Heart right ventricle (tissue), 16 donors: ENCODE measurements at places on chromosomes 13 and 19.
A peak's percentile ranks its signal among the peaks of the same experiment; 100 is the strongest.

DNA sequence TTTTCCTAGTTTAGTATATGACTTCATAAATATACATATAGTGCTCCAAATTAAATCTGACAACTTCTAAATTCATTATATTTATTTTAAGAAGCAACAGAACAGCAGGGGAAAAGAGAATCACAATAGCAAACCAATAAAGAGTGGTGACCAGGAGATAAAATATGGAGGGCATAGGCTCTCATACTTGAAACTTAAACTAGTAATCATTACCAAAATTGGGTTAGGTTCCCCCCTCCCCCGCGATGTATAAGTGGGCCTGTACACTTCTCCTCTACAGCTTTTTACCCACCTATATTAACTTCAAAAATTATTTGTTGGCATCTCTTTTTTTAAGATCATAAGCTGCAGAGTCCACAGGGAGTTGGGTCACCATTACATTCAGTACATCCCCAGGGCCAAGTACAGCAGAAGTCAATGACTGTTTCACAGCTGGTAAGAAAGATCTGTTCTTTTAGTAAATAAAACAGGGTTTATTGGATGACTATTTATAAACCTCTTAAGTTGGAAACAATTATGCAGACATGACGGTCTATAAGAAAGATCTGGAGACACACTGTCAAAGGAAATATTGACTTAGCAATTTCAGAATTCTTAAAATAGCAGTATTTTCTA, 29.4 kb downstream of the KLF12 start:
- no peak for DNase-seq

DNA sequence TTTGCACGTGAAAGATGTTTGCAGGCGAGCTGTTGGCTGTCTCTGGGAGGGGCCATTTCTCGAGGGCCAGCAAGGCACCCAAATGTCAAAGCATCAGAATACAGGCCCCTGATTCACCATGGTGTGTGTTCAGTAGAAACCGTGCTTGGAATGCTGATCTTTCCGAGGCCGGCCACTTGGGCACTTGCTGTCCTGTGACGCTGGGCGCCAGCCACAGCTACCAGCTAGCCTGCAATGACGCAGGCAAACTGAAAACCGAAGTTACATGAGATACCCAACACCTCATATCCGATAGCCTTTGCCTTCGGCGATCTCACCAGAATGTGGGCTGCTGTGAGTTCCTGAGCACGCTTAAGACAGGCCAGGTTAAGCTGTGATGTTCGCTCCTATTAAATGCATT, 12.0 kb downstream of the THOP1 start:
- DNase-seq, result peak; percentile 58

- no peak for DNase-seq
Observed at GRCh38 chr19:29540114-29540513, 14.3 kb downstream of the VSTM2B start.

DNA sequence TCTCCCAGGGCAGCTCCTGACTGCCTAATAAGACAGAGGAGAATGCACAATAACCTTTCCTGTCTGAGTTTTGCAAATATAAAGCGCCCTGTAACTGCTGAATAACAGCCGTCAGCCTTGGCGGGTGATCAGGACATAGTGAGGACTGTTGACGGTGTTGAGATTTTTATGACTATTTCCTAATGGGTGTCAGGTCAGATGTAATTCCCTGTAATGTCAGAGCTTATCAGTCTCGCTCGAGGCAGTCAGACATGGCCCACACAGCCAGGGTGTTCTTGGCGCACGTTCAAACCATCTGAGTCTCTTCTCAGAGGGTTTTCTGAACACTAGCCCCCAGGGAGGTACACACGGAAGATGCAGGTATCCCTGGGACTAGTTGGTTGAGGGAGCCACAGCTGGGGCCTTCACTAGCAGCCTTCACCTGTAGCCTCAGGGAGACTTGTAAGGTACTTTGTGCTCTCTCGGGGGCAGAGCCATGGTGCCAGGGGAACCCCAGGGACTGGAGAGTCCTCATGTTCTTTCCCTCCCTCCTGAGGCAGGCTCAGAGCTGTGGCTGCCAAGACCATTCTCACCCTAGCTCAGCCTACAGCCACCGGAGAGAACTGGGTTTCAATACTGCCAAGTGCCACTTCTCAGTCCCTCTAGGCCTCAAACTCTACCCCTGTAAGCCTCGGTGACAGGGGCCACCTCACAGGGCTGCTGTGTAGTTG, 213.1 kb downstream of the UQCRFS1 start:
- no peak for DNase-seq

- no peak for DNase-seq
Observed at GRCh38 chr13:59468396-59468795, 695.3 kb downstream of the DIAPH3 start.

GRCh38 chr19:13881692-13882418, 4.9 kb downstream of the NANOS3 start:
- DNase-seq, result no peak

- DNase-seq, result no peak
Observed at GRCh38 chr13:29980339-29980738, 129.9 kb upstream of the UBL3 start.

DNA sequence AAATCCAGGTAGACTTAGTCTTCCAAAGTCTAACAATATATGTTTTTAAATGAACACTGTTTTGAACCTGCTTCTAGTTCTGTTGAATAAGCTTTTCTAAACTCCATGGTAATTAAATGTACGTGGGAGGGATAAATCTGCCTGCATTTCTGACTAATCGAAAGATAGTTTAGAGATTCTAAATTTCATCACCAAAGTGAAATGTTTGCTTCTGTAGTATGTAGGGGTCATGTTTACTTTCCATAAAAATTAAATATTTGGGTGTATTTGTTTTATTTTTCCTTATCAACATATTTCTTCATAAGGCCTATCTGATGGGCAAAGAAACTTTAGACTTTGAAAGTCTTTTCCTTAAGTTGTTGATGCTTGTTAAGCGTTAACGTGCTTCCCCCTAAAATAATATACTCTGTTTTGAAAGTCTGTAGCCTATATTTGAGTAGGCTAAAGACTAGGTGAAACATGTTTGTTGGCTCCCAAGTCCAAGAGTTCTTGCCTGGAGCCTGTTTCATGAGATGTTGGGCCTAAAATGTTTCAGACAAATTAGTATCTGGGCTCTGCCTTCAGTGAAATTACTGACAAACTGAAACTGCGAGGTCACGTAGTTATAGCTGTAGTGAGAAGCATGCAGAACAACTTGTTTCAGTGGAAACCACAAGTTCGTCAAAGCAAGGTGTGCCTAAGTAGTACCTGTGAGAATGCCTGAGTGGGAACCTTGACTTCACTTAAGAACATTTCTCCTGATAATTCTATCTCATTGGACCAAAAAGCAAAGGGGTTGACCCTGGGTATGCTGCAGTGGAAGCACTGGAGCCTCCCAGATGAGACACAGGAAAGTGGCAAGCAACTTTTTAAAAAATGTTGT, 126.2 kb downstream of the LMO7 start:
- no peak for DNase-seq

GRCh38 chr13:71056581-71056980, 810.4 kb downstream of the DACH1 start:
- DNase-seq, result no peak

DNA sequence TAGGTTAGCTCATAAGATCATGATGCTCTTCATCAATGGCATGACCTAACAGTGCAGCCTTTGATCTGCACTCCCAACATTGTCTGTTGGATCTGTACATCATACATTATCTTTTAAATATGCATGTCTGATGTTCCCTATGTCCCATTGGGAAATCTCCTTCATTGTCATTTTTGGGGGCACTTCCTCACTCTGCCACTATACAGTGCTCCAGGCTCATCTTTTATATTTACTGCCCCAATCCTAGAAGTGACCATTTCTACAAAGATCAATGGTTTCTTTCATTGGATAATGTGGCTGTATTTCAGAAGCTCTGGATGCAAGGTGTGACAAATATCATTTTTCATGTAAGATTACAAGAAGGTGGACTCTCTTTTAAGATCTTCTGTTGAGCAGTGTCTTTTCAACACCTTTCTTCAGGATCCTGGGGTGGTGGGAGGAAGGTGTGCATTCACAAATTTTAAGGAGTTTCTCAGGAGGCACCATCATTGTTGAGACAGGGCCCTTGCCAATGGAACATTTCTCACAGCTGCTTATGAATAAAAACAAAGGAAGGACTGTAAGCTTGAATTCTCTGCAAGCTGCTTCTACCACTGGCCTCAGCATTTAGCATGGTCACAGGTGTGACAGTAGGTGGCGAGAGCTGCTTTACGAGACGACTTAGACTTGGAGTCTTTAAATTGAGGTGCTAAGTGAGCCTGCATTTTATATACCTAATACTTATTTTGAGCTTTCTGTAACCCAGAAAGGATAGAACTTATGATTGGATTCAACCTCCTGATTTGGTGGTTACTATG, 403.0 kb downstream of the LMO7 start:
- DNase-seq, result no peak

GRCh38 chr13:24133021-24133795, 27.3 kb upstream of the SPATA13 start:
- DNase-seq, result no peak

- DNase-seq, result no peak
Observed at GRCh38 chr19:35136977-35137702, 1.5 kb upstream of the FXYD1 start.

GRCh38 chr19:45526143-45526542, 18.9 kb downstream of the VASP start:
- DNase-seq, result peak; percentile 73

DNA sequence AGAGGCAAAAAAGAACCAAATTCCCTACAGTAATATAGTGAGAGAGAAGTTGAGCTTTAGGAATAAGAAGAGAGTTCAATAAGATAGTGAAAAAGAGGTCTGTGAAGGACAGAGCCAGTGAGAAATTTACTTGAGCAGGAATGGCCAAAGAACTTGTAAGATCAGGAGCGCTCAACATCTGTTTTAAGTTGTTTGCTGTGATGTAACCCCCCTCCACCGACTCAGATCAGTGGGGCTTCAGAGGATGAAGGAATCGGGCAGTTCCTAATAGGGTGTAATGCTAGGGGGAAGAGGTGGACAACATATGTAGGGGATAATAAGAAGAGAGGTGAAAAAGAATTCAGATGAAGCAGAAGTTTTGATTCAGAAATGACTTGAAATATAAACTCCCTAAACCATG, 85.3 kb upstream of the FNDC3A start:
- no peak for DNase-seq

DNA sequence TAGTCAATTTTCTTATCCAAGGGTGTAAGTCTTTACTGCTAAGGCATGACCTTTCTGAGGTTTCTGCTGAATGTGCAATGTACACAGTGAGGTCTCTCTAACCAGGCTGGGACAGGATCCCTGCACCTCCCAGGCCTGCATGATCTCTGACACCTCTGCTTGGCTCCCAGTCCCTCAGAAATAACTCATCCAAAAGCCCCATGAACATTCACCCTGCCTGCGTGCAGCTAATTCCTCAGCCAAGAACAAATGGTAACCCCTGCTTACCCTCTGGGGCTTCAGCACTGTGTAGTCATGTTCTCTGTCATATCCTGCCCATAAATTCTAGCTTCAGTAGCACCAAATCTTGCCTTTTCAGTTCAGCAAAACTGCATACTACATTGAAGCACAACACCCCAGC, 1146.3 kb upstream of the MIR17HG start:
- DNase-seq, result no peak

- DNase-seq, result no peak
Observed at GRCh38 chr13:72952529-72953141, 106.2 kb upstream of the KLF5 start.

GRCh38 chr19:28301961-28302360, 911.0 kb downstream of the UQCRFS1 start:
- no peak for DNase-seq

- DNase-seq, result no peak
Observed at GRCh38 chr19:10421240-10422045, 1.1 kb downstream of the PDE4A start.

DNA sequence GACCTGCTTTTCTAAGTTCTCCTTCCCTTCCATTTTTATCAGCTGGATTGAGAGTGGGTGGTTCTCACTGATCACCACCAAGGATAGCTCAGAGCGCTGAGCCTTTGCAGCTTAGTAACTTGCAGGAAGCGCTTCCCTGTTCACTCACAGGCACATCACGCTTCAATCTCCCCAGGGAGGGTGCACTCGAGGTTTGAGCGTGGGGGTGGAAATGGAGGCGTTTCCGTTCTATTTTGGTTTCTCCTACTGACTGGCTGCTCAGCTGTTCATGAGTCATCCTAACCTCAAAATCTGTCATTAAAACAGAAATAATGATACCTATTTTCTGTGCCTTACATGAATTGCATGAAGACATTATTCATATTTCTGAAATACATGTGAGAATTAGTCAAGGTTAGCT, 292.1 kb downstream of the SPRY2 start:
- peak; percentile 69 for DNase-seq

DNA sequence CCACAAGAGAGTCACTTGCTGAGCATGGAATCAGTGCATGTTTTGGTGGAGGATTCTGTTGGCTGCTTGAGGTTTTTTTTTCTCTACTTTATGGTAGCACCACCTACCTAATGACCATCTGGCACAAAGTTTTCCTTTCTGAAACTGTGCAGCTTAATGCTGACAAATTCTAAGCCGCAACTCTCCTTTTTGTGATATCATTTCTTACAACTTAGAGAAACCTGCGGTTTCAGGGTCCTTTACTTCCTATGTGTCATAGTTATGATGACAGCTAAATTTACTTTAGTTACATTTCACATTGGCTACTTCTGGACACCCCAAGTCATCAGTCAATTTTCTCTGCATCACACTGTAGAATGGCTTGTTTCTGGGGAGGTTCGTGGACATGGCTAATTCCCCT, 115.4 kb upstream of the TMTC4 start:
- no peak for DNase-seq

- DNase-seq, result no peak
Observed at GRCh38 chr19:28840891-28841290, 372.1 kb downstream of the UQCRFS1 start.

DNA sequence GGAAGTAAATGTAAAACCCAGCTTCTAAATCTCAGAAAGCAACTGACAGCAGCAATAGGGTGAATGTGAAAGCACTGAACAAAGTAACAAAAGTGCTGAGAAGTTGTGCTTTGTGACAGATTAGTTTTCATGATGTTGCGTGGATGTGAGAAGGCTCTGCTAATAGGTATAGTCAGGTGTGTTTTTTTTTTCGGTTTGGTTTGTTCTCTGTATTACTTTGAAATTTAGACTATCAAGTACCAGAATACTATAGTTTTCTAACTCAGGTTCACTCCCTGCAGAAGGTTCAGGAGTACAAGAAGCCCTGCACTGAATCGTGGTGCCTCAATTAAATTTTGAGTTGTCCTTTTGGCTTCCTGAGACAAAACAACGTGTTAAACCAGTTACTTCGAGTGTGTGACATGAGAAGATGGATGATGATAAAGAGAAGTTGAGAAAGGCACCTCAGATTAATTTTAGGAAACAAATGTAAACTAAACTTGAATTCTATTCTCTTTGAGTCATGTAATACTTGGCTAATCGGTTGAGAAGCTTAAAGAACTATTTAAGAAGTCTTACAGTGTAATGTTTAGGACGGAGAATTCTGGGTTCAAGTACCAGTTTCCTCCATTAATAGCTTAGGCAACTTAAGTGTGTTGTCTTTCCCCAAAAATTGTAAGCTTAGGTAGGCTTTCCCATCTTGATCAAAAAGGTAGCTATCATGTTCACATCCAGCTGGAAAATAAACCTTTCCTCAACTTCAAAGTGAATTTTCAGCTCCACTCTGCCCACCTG, 10.3 kb downstream of the MIR17HG start:
- no peak for DNase-seq

- DNase-seq, result no peak
Observed at GRCh38 chr13:110562696-110563462, 1.4 kb upstream of the RAB20 start.

- DNase-seq, result no peak
Observed at GRCh38 chr19:16652854-16653253, 7.1 kb downstream of the SMIM7 start.
